ENCODE measurements at places on chromosomes 2 and 18.

DNA sequence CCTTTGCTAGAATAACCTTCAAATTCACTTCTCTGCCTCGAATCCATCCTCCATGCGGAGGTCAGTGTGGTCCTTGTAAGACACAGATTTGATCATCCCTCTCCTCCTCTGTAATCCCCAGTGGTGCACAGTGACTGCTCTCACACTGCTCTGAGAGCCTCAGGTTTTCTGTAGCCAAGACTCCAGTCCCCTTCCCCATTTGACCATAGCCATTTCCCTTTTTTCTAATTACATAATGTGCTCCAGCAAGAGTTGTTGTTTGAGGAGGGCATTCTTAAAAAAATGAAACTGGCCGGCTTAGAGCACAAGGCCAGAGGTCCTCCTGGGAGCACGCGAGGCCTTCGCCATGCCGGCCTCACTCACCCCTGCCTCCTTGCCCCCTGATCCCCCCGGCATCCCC, 34.7 kb upstream of the LPIN1 start:
- DNase-seq: no peak

- no peak for DNase-seq
These were observed 113.0 kb downstream of the ICA1L start for GRCh38 chr2:202758604-202759003.

- peak; percentile 77 for DNase-seq
These were observed 32.8 kb upstream of the SLC14A1 start for GRCh38 chr18:45690975-45691815.

- no peak for DNase-seq
These were observed 24.2 kb upstream of the CXXC1 start for GRCh38 chr18:50311650-50312049.

DNA sequence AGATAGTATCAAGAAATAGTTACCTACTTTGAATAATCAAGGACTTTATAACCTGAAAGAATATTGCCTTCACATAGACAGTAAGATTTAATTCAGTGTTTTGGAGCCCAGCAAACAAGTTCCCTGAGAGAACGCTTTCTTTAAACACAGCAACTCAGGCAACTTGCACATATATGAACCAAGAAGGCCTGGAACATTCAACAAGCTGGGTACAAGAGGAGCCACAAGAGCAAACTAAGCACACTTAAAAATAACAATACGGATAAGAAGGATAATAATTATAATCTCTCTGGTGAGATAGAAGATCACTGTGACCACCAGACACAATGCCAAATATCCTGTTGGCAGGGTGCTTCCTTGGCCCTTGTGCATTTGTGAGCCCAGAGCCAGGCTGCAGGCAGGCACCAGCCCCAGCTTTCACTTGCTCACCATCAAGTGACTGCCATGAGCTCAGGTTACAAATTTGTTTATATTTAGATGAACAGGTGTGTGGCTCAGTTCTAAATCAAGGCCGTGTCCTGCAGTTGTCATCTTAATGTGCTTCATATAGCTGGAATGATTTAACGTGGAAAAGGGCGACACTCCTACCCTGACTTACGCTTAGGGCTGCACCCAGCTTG, 446.6 kb downstream of the IRS1 start:
- DNase-seq: no peak

DNA sequence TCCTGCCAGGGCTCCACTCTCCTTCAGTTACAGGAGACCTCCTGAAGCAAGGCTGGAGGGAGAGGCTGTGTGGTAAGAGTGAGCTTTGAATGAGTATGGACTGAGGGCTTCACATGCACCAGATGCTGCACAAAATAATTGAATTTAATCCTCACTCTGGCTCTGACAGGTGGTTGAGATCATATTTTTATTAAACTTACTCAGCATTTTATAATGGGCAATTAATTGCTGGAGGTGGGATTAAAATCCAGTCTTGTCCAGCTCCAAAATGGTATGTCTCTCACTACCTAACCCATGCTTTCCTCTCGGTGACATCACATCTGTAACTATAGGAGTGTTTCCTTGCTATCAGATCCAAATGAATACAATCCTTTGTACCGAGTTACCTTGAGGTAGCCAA, 66.2 kb upstream of the AQP4 start:
- DNase-seq: no peak

GRCh38 chr18:44869533-44869932, 188.8 kb downstream of the SETBP1 start:
- no peak for DNase-seq

Measured in stimulated activated CD4-positive, alpha-beta T cell treated with anti-CD3 and anti-CD28 coated beads, Interleukin-12 subunit alpha, Interleukin-12 subunit beta, amount 100 ng/mL, for 24 hours (primary cell).